ENCODE measurements at places on chromosomes 3 and 15.

DNA sequence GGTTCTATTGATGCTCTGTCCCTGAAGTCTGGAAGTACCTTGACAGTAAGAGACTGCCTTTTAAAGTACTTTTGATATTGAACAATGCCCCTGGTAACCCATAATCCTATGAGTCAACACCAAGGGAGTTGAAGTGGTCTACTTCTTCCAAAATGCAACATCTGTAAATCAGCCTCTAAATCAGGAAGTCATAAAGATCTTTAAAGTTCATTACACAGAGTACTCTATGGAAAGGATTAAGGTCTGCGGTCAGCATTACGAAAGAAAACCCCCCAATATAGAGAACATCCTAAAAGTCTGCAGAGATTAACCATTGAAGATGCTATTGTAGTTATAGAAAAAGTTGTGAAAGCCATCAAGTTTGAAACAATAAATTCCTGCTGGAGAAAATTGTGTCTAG, 52.7 kb upstream of the CMC1 start:
- no peak for DNase-seq

DNA sequence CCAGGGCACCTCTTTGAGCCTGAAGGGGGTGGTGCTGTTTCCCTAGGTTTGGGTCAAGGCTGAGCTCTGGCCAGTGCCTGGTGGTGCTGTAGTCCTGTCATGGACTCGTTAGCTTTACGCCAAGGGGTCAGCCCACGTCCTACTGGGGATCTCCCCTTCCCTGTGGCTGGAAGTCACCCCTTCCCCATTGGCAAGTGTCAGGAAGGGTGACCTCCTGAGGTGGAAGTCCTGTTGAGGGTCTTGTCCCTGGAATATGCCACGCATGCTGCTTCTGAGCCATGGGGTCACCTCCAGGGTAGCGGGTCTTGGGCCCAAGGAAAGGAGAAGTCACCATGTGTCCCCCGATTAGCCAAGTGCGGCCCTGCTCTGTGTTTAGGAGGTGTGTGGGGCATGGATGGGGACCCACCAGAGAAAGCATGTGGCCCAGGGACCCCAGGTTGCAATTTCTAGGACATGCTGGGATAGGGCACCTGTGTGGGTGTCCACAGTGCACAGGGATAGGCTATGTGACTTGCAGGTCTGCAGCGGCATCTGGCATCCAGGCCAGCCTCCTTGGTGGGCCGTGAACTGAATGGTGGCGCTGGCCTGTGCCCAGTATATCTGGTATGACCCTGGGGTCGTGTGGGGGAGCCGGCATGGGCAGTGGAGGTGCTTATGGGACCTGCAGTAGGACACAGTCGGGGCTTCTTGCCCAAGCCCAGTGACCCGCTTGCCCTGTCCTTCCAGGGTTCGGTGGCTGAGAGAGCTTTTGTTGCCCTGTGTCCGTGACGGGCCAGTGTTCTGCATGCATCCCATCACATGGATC, 226.7 kb downstream of the SNRPN start:
- DNase-seq, result no peak

DNA sequence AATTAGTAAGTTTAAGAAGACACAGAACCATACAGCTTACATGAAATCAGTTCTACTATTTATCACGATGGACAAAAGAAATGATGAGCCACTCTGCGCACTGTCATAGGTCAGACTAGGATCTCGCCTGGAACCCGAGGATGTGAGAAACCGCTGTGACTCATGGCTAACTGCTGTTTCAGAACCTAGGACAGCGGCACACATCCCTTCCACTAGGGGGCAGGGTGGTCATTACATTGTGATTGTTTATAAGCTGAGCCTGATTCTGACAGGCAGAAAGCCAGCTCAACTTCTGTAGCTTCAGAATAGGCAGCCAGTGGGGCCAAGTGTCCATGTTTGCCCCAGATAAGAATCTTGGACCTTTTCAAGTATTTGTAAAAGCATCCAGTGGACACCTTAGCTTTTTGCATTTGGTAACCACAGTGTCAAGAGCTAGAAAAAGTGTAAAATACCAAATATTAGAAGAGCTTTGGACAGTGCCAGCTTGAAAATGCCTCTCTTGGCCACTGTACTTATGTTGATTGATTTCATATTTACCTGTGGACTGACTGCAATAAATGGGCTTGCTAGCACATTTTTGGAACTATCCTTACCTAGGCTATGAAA, 115.8 kb downstream of the KBTBD8 start:
- DNase-seq, result peak; percentile 54

- DNase-seq, result no peak
Measured at GRCh38 chr15:97521381-97522285, 438.9 kb upstream of the ARRDC4 start.

- DNase-seq, result no peak
Measured at GRCh38 chr3:32596282-32596908, 25.7 kb upstream of the DYNC1LI1 start.

- no peak for DNase-seq
Measured at GRCh38 chr3:5007873-5008272, 28.6 kb downstream of the BHLHE40 start.

GRCh38 chr3:66797889-66798560, 200.1 kb upstream of the KBTBD8 start:
- DNase-seq, result no peak

GRCh38 chr15:57652481-57652880, 54.0 kb upstream of the POLR2M start:
- no peak for DNase-seq

GRCh38 chr15:36758800-36759199, 179.4 kb downstream of the CDIN1 start:
- no peak for DNase-seq

- no peak for DNase-seq
Measured at GRCh38 chr15:64997745-64998375, 8.1 kb upstream of the SPG21 start.

GRCh38 chr3:27479806-27480543, 4.2 kb downstream of the SLC4A7 start:
- no peak for DNase-seq

- no peak for DNase-seq
Measured at GRCh38 chr3:73581134-73581846, 43.5 kb downstream of the PDZRN3 start.

- no peak for DNase-seq
Measured at GRCh38 chr3:129503471-129504291, 24.8 kb upstream of the RHO start.

- no peak for DNase-seq
Measured at GRCh38 chr3:52053307-52054304, 2.8 kb downstream of the DUSP7 start.

DNA sequence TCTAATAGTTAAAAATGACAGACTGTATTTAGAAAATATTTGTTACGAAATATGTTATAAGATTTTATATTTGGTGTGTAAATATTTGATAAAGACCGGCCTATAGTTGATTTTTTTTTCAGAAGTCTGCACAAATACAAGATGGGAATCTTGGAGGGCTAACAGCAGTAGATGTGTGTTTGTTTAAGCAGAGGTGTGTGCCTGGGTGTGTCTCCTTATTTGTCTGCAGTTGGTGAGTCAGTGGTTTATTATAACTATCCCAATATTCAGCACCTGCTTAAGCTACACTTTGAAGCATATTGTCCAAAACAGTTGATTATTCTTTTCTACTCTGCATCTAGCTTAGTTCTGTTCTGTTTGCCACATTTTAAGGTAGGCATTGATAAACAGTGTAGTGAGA, 12.4 kb downstream of the GLCE start:
- DNase-seq, result no peak

DNA sequence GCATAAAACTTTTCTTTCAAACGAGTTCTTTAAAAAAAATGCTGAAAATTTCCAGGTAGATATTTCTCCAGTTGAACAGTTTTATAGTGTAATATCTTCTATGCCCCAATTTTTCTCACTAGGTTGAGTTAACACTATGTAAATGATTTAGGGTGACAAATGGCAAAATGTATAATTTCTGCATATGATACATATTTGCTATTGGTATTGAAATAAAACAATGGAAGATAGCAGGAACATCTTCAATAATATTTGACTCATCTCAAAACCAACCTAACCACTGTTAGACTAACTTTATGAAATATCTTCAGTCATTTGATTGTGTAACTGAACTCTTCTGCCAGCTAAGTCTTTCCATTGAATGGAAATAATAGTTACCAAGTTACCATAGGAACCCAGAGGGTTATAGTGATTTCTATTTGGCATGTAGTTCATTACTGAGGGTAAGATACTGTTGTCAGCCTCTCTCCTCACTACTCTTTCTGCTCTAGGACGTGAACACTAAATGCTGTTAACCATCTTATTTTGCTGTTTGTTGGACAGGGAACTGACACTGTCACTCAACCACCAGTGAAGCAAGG, 824.7 kb upstream of the NECTIN3 start:
- DNase-seq, result no peak

- no peak for DNase-seq
Measured at GRCh38 chr15:89704411-89704810, 13.8 kb downstream of the WDR93 start.

DNA sequence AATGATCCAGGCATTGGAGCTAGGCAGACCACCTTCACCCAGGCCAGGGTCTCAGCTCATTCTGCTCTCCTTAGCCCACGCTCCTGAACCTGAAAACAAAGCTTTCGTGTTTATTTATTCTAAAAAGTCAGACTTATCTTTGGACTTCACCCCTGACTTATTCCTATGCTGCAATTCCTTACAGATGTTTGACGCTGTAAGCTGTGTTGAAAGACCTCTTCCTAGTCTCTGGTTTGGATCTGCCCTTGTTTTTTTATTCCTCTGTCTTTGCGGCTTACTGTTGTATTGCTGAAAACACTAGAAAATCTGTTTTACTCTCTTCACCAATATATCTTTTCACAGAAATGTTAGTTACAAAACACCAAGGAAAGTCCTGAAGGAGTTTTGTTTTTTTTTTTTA, 40.5 kb upstream of the LDHAL6B start:
- DNase-seq, result no peak

DNA sequence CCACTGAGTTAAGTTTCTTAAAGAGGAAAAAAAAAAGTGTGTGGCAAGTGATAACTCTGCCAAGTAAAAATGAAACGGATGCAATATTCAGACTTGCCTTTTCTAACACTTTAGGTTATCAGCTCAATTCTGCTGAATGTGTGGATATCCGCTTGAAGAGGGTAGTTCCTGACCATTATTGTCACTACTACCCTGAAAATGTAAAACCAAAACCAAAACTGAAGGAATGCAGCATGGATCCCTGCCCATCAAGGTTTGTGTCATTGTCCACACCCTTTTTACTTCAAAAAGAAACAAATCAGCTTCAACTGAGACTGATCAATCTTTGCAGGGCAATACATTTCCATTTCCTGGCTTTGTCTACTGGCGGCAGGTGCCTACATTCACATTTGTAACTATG, 236.1 kb downstream of the ADAMTSL3 start:
- no peak for DNase-seq

GRCh38 chr15:60526127-60526616, 47.2 kb upstream of the ICE2 start:
- no peak for DNase-seq

DNA sequence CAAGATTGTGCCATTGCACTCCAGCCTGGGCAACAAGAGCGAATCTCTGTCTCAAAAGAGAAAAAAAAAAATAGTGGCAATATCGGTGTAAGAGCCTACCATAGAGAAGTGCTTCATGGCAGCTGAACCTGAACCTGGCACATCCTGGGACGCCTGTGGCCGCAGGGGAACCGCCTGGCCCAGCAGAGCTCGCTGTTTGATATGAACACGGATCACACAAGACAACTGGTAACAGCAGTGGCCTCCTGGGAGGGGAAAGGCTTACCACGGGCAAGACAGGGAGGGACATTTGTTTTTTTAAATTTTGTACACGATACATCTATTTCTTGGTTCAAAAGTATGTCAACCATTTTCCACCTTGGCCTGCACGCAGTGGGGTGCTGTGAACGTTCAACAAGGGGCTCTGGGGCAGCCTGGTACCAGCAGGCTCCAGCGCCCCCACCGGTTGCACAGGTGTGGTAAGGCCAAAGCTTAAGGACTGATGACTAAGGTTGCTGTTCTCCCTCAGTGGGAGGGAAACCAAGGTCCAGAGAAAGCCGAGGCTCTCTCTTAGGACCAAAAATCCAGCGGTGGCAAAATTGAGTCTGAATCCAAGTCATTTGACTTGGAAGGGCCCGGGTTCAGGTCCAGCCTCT, 21.7 kb upstream of the EPHB3 start:
- no peak for DNase-seq

DNA sequence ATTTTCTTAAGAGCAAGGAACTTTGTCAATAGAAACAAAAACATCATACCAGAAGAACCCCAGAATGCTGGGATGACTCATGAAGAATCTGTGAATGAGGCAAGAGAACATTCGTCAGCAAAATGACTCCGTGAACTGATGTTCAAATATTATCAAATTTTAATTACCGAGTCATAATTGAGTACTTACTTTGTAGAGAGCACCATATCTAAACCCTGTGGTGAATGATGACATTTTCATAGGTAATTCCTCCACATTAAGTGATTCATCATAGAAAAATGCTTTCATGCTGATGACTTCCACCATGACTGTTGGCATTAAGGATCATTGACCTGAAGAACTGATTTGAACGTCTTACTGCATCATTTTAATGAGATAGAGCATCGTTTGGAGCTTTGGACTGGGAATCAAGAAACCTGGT, 56.3 kb downstream of the PPARG start:
- DNase-seq, result no peak

DNA sequence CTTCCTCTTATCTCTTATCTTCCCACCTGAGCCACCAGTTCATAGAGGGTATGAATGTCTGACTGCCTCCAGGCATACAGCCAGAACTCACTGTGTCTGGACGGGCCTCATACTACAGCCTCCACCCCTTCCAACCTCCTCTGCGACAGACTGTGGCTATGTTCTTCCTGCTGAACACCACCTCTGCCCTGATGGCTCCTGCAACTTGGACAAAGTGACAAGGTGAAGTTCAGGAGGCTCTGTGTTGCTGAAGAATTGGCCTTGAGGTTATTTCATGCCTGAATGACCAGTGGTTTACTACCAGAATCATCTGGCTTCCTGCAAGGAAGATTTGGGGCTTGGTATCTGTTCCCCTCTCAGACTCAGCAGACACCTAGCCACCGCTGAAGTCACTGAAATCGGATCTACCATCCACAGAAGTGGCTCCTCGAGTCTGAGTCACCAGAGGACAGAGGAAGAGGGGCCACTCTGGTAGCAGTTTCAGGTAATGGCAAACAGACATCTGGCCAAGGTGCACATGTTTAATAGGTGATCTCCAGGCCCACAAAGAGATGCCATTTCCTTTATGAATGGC, 14.2 kb upstream of the ULK3 start:
- DNase-seq, result no peak

- no peak for DNase-seq
Measured at GRCh38 chr15:25810631-25811091, 52.5 kb downstream of the ATP10A start.

GRCh38 chr3:14396031-14396692, 6.2 kb upstream of the SLC6A6 start:
- no peak for DNase-seq

DNA sequence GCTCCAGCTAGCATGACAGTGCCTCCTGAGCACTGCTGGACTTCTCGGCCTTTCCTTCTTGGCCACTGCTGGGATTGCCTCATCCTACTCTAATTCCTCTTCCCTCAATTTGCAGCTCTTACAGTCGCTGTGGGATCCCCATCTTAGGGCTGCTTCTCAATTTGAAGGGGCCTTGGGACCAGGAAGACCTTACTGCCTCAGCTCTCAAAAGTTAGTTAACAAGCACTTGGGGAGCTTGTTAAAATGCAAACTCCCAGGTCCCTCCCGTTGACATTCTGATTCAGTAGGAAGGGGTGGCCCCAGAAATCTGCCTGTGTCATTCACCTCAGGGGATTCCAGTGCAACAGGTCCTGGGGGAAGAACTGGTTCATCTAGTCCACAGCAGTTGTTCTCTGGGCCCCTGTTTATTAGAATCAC, 14.8 kb downstream of the BDH1 start:
- peak; percentile 55 for DNase-seq

- DNase-seq, result no peak
Measured at GRCh38 chr3:94004301-94004910, 24.0 kb downstream of the STX19 start.

GRCh38 chr3:40207796-40208195, 101.7 kb upstream of the EIF1B start:
- DNase-seq, result no peak
